ENCODE measurements at places on chromosomes 1 and 21. TPM values are rescaled to one million over a fixed set of nuclear protein-coding genes. Genes with fewer than 3 reads are reported as not detected.
A peak's percentile ranks its signal among the peaks of the same experiment; 100 is the strongest.

DNA sequence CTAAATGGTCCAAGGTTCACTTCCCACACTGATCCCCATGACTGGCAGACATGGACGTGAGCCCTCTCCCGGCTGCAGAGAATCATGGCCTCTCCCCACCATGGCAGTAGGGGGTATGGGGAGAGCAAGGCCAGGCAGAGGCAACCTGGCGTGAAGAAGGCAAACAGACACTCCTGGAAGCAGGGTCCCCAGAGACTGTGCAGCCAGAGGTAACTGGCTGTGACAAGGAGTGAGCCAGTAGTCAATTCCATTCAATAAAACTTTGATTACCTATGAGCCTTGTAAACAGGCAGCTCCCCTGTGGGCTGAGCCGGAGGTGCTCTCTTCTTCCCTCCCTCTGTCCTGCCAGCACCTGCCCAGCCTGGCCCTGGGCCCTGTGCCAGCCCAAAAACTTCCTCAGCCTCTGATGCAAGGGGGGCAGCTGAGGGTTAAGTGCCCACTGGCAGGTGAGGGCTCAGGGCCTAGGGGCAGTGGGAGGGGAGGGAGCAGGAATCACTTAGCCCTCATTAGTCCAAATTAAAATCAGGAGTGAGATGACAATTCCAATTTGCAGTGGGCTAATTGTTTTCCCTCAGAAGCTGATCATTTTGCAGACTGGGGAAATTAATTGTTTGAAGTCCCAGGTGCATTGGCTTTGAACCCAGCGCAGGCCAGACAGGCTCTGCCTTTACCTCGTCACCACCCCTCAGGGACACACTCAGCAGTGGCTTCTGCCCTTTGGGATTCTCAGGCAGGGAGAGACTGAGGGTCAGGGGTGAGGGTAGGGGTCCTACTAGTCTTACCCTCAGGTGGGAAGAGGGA, 35.6 kb downstream of the LRRN2 start:
- DNase-seq = no peak

DNA sequence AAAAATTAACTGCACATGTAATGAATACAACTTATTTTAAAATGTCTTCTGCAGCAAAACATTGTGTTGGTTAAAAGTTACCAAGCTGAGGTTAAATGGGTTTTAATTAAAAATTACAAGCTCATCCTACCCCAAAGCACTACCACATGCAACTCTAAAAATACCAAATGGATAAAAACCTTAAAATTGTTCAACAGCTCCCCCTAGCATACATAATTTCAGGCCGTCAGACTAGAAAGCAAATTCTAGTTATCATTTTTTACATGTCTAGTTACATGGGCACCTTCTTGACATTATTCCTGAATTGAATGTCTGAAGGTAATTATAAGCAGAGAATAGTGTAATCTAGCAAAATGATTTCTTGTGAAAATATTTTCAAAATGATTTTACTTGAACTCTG, 176.5 kb downstream of the C1orf21 start:
- DNase-seq = peak; percentile 58

The CFHR4 gene
- not detected for total RNA-seq

The GPR25 gene
- total RNA-seq = not detected

DNA sequence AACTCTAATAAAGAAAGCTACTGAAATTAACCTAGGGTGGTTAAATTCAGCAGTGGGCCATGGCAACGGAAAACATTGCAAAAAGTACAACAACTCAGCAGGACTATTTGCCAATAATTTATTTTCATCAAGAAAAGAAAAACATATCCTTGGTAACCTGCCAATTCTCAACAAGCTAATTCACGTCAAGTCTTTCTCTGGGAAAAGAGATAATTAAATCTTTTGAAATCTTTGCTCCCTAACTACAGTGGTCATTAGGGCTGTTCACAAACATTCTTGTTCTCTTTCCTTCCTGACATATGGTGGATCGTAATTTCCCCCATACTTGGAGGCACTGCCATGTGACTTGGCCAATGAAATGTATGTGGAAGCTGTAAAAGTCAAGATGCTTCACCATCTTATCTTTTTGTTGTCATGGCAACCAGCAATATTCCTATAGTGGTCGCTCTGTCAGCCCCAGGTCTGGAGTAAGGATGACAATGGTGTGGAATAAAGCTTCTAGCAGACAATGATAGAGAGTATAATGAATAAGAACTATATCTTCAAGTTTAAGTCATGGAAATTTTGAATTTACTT, 29.6 kb upstream of the ZNF326 start:
- DNase-seq = peak; percentile 76

DNA sequence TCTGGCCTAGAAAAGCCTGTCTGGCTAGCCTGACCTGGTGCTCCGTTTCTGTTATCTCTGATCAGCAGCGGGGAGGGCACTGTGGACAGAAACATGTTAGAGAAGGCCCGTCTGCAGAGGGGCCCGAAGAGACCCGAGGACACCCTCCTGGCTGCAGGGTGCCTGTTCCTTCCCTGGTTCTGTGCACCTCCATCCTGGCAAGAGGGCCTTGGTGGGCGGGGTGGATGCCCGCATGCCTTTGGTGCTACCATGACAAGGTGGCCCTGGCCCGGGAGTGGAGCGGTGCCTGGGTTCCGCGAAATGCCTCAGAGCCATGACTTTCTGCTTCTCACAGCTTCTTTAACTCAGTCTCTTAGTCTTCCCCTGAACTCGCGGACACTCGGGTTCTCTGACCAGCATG, 233.6 kb downstream of the CAMTA1 start:
- no peak for DNase-seq

DNA sequence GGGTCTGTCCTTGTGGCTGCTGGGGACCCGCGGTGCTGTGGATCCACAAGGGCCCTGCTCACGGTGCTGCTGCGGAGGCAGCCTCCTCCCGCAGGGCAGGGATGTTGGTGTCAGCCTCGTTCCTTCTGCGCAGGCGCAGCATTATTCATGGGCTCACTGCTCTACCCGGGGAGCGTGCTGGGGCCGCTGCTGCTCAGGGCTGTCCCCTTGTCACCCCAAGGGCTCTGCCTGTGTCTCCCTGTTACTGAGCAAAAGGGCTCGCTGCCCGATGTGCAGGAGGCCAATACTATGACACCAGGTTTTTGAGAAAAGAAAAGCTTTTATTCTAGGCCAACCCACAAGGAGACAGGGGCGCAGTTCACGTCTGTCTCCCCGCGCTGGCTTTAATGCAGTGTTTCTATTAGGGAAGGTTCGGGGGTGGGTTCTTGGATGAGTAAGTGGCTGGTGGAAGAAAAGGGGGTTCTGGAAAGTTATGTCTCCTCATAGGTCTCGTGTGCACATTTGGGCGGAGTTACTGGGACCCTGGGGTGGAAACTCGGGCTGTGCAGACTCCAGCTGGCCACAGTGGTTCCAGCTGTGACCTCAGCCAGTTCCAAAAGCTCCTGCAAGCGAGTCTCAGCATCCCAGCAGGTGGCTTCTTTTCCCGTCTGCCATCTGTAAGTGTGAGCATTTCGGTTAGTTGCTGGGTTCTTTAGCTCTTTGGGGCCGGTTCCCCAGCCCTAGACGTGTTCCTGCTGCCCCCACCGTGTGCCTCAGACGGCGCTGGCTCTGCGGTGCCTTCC, 40.8 kb upstream of the LRRC3 start:
- no peak for DNase-seq

- no peak for DNase-seq
Measured at GRCh38 chr1:227521782-227522181, 41.6 kb upstream of the ZNF678 start.

DNA sequence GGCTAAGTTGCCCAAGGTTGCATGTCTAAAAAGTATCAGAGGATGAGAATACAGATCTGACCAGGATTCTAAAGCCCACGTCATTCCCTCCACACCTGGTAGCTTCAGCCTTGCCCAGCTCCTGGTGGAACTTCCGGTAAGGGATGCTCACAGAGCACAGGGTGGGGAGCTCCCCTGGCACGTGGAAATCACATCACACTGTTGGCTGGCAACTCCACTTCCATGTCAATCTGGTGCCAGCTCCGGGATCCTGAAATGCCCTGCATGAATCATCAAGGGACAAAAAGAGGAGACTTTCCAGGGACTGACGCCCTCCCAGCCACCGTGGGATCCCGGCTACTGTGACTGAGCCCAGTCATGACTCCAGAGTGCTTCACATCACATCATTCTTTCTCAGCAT, 12.4 kb upstream of the BCAR3 start:
- no peak for DNase-seq

- DNase-seq = no peak
Measured at GRCh38 chr1:164841702-164842465, 282.9 kb downstream of the PBX1 start.

GRCh38 chr1:108569097-108569728, 9.3 kb downstream of the EEIG2 start:
- DNase-seq = no peak
